Retinal pigment epithelial cell (primary cell): ENCODE measurements at places on chromosomes 3 and 15.

DNA sequence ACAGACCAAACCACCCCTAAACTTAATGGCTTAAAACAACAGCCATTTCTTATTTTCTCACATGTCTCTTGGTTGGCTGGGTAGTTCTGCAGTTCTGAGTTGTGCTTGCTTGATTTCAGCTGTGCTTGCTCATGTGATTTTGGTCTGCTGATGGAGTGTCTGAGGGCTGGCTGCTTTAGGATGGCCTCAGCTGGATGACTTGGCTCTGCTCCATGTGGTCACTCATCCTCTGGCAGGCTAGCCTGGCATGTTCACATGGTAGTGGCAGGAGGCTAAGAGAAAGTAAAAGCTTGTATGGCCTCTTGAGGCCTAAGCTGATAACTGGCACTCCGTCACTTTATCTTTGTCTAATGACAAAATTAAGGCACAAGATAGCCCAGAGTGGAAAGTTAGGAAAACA is 4.1 kb downstream of the SV2B start:
- DNase-seq = no peak

- no peak for DNase-seq
Observed at GRCh38 chr15:68818066-68818768, 2.5 kb downstream of the ANP32A start.

GRCh38 chr3:166860217-166860616 is 519.9 kb downstream of the ZBBX start:
- DNase-seq = no peak

DNA sequence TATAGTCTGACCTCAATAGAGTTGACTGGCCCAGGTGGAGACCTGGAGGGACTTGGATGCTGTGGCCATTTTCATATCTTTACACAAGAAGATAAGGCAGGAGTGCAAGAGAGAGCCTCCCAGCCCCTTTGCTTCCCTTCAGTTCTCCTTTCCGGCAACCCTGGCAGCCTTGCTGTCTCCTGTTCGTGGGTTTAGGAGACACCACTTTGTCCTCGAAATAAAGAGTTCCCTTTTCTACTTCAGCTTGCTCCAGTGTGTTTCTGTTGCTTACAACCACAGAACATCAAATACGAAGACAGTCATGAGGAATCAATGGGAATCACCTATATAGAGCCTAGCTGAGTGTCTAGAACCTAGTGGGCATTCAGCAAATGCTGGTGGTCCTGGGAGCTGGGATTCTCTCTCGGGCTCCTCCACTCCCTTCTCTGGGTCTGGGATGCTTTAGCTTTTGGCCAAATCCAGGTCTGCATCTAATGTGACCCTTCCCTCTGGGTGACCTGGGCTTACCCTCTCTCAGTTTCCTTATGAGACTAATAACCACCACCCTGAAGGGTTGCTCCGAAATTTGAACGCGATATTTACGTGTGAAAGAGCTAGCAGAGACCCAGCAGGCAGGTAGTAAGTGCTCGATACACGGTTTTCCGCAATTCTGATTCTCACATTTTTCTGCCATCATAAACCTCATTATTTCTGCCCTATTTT is 44.5 kb downstream of the PCSK6 start:
- DNase-seq = no peak

GRCh38 chr3:42500909-42501308 is 1.5 kb upstream of the VIPR1 start:
- DNase-seq = no peak

DNA sequence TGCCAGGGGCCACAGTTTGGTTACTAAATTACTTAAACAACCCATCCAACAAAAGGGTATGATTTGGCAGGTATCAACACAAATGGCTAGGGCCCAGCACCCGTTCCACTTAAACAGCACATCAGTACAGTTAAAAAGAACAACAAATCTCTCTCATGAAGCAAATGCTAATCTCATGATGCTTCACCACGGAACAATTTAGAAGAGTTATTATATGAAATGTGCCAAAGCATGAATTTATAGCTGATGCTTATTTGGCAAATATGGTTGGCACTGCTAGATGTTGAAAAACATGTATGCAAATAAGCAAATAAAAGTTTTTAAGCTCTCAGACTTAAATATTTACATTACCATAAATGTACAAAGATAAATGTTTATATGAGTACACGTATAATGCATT is 2.3 kb downstream of the PEAK1 start:
- no peak for DNase-seq

DNA sequence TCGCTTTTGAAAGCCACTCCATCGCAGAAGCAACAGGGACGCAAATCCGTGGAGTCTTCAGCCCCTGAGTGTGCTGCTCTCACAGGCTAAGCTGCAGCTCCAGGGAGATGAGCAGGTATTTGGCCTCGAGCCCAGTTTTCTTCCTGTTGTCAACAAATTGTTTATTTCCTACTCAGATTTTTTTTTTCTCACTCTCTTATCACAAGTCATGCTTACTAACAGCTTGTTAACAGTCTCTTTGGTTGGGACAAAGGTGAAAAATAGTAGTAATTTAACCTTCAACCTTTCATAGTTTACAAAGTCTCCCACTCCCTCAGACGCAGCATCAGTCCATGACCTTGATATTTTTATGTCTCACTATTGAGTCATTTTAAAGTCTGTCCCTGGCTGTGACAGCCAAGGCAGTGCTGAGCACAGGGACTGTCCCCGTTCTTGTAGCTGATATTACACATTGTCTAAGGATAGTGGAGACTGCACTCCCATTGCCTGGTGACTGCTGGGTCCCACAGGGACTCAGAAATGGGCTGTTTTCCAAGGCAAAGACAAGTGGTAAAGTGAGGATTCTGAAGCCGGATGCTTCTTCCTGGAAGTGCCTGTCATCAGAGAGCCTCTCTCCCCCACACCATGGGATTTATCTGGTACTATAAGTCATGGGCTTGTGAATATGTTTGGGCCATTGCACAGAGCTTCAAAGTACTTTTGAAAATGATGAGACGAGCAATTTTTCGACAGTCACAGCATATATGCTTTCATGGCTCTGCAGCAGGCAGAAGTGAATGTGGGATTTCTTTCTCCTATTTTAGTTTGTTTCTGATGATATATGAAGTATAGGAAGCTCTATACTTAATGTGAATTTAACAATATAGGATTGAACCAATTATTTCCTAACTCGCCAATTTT is 59.8 kb upstream of the UNC13C start:
- no peak for DNase-seq

- DNase-seq = no peak
Observed at GRCh38 chr3:140160553-140160952, 225.6 kb downstream of the CLSTN2 start.

DNA sequence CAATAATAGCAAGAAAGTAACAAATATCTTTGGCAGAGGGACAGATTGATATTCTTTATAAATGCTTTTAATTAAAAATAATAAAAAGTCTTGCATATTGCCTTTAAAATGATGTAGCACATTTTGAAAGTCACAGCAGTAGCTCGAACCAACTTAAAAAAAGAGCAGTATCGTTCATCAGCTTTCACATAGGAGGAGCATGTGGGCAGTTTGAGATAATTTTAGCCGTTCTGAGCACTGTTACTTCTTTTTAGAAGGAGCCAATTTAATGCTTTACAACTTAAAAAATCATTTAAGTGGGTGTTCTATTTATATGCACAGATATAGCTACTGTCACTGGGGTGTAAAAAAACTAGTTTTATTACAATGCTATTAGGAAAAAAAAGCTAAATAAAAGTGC is 622.7 kb upstream of the GBE1 start:
- DNase-seq = no peak

- peak; percentile 45 for DNase-seq
Observed at GRCh38 chr3:38805765-38806386, 10.1 kb downstream of the SCN10A start.

DNA sequence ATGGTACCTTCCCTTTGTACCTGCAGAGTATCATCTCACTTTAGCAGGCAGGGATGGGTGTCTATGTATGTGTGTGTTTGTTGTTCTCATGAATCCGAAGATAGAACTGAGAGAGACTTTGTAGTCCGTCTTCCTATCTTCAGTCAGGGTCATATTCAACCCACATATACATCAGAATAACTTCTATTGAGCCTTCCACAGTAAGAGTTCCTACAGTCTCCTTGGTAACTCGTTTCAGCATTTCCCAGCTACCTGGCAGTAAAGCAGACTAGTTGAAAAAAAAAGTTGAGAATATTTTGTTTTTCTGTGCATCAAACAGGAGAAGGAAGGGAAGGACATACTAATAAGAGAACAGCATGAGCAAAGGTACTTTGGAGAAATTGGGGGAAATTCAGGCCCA is 106.8 kb downstream of the VPS8 start:
- DNase-seq = no peak

- DNase-seq = no peak
Observed at GRCh38 chr3:195212033-195212748, 58.8 kb downstream of the XXYLT1 start.

DNA sequence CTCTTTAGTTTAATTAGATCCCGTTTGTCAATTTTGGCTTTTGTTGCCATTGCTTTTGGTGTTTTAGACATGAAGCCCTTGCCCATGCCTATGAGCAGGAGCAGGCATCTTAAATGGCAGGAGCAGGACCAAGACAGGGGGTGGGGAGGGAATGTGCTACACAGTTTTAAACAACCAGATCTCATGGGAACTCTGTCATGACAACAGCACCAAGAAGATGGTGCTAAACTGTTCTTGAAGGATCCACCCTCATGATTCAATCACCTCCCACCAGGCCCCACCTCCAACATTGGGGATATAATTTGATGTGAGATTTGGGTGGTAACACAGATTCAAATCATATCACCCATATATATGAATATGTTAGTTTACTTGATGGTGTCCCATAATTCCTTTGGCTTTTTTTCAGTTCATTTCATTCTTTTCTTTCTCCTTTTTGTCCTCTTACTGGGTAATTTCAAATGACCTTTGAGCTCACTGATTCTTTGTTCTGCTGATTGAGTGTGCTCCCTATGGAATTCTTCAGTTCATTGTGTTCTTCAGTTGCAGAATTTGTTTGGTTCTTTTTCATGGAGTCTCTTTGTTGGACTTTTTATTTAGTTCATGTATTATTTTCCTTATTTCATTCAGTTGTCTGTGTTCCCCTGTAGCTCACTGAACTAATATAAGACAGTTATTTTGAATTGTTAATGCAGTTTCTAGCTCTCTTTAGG is 62.6 kb downstream of the DOCK3 start:
- no peak for DNase-seq

GRCh38 chr15:64809649-64810496 is 15.6 kb downstream of the PIF1 start:
- DNase-seq = no peak

GRCh38 chr3:156516284-156516683 is 38.6 kb downstream of the SSR3 start:
- peak; percentile 13 for DNase-seq

GRCh38 chr3:95134693-95135413 is 1072.0 kb downstream of the NSUN3 start:
- no peak for DNase-seq

GRCh38 chr3:78742041-78742440 is 1025.8 kb downstream of the ROBO1 start:
- no peak for DNase-seq

- DNase-seq = peak; percentile 53
Observed at GRCh38 chr15:59247364-59247763, 40.7 kb downstream of the LDHAL6B start.

- DNase-seq = no peak
Observed at GRCh38 chr3:184656829-184657681, 54.8 kb downstream of the MAGEF1 start.

GRCh38 chr3:106688464-106688863 is 688.8 kb upstream of the CCDC54 start:
- DNase-seq = peak; percentile 81

- DNase-seq = no peak
Observed at GRCh38 chr3:20145874-20146273, 40.1 kb downstream of the SGO1 start.

DNA sequence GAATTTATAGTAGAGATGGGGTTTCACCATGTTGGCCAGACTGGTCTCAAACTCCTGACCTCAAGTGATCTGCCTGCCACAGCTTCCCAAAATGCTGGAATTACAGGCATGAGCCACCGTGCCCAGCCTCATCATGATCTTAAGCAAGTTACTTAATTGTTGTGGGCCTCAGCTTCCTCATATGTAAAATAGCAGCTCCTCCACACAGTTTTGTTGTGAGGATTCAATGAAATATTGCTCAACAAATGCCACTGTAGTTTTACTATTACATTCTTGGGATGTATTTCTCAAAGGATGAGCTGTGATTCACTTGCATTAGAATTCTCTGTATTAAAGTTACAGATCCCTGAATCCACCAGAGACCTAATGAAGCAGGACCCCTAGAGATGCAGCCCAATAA is 168.8 kb downstream of the ADAMTS9 start:
- no peak for DNase-seq

GRCh38 chr3:177195242-177195991 is 1.9 kb downstream of the TBL1XR1 start:
- no peak for DNase-seq

DNA sequence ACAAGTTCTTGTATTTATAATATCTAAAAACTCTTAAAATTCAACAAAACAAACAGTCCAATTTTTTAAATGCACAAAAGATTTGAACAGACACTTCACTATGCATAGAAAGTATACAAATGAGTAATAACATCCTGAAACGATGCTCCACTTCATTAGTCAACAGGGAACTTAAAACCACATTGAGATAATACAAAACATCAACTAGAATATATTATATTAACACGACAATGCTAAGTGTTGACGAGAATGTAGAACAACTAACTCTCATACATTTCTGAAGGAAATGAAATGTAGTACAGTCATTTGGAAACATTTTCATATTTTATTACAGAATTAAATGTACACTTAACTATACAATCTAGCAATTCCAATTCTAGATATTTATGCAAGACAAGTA is 93.4 kb downstream of the IGSF11 start:
- DNase-seq = no peak

DNA sequence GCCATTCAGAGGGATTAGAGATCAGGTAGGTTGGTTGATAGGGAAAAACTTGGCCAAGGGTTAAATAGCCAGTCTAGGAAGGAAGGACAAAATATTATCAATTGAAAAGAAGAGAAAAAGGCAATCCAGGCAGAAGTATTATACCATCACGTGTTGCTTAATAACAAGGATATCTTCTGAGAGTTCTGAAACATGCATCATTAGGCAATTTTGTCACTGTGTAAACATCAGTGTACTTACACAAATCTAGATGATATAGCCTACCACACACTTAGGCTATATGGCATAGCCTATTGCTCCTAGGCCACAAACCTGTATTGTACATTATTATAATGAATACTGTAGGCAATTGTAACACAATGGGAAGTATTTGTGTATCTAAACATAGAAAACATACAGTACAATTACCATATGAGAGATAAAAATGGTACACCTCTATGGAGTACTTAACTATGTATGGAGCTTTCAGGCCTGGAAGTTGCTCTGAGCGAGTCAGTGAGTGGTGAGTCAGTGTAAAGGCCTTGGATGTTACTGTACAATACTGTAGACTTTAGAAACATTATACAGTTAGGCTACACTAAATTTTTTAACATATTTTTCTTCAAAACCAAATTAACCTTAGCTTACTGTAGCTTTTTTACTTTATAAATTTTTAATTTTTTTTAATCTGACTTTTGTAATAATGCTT is 2.7 kb downstream of the TEX55 start:
- no peak for DNase-seq

DNA sequence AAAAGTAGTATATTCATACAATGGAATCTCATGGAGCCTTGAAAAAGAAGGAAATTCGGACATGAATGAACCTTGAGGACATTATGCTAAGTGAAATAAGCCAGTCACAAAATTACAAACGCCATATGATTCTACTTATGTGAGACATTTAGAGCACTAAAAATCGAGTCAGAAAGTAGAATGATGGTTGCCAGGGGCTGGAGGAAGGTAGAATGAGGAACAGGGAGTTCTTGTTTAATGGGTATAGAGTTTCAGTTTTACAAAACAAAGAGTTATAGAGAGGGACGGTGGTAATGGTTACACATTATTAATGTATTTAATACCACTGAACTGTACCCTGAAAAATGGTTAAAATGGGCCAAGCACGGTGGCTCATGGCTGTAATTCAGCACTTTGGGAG is 19.5 kb downstream of the UBXN7 start:
- no peak for DNase-seq
